ENCODE measurements at places on chromosomes 2 and 18.

GRCh38 chr2:200259577-200259957, 46.9 kb upstream of the SPATS2L start:
- DNase-seq, result no peak

DNA sequence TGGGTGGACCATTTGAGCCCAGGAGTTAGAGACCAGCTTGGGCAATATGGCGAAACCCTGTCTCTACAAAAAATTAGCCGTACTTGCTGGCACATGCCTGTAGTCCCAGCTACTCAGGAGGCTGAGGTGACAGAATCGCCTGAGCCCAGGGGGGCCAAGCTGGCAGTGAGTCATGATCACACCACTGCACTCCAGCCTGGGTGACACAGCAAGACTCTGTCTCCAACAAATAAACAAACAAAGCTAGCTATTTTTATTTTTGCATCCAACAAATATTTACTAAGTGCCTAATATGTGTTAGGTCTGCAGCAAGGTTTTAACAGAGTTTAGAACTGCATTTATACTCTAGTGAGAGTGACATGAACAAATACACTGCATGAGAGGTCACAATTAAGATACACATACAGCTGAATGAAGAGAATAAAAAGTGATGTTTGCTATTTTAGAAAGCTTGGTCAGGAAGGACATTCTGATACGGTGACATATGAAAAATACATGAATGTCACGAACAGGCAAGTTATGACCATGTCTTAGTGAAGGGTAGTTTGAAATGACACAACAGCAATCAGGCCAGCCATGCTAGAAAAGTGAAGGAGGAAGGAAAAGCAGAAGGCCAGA, 83.2 kb upstream of the FRZB start:
- DNase-seq, result no peak

DNA sequence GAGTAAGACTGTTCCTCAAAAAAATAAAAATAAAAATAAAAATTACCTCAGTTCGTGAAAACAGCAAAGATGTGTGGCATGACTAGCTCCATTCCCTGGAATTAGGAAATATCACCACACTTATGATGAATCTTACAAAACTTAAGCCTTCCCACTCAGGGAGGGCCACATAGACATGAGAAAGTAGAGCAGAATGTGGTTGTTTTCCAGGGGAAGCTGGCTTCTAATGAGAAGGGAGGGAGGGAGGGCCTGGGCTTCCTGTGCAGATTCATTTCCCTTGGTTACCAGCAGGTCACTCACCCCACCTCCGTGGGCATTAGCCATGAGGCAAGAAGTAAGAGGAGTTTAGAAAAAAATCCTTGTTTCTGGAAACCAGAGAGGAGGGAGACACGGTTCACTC, 95.9 kb upstream of the RMDN2 start:
- no peak for DNase-seq

DNA sequence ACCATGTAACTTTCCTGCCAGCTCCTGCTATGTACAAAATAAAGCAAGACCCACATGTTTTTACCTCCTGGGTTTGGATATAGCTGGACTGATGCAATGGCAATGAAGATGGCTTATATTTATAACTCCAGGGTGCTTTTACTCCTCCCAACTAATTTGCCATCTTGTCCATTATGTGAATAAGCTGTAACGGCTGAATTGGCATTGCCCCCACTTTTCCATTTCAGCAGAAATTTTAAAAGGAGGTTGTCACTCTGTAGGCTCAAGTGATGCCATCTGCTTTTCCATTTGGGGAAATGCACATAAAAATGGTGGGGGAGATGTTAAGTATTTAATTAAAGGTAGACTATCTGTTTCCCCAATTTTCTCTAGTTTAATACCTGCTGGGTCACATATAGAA, 345.5 kb downstream of the ERBB4 start:
- DNase-seq, result no peak

- DNase-seq, result no peak
Measured at GRCh38 chr2:127582863-127583861, 47.7 kb downstream of the MYO7B start.

GRCh38 chr2:176653479-176654443, 384.5 kb downstream of the MTX2 start:
- DNase-seq, result no peak

DNA sequence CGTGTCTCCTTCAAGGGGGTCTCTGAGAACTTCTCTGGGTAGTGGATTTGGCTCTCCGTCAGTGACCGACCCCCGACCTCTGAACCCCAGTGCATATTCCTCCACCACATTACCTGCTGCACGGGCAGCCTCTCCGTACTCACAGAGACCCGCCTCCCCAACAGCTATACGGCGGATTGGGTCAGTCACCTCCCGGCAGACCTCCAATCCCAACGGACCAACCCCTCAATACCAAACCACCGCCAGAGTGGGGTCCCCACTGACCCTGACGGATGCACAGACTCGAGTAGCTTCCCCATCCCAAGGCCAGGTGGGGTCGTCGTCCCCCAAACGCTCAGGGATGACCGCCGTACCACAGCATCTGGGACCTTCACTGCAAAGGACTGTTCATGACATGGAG, 168.2 kb downstream of the PKP4 start:
- no peak for DNase-seq

DNA sequence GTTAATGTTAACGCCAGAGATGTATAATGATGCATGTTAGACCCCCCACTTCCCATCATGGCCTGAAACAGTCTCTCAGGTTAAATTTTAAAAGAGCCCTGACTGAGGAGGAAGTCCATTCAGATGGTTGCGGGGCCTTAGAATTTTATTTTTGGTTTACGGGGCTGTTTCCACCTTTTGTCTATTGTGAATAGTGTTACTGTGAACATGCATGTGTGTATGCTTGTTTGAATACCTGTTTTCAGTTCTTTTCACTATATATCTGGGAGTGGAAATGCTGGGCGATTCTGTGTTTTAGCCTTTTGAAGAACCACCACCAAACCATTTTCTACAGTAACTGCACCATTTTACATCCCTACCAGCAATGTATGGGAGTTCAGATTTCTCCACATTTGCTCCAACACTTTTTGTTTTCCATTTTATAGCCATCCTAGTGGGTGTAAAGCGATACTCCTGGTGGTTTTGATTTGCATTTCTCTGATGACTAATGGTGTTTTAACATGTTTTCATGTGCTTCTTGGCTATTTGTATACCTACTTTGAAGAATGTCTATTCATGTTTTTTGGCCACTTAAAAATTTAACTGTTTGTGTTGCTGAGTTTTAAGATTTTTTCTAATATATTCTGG, 133.0 kb downstream of the MYO3B start:
- no peak for DNase-seq

DNA sequence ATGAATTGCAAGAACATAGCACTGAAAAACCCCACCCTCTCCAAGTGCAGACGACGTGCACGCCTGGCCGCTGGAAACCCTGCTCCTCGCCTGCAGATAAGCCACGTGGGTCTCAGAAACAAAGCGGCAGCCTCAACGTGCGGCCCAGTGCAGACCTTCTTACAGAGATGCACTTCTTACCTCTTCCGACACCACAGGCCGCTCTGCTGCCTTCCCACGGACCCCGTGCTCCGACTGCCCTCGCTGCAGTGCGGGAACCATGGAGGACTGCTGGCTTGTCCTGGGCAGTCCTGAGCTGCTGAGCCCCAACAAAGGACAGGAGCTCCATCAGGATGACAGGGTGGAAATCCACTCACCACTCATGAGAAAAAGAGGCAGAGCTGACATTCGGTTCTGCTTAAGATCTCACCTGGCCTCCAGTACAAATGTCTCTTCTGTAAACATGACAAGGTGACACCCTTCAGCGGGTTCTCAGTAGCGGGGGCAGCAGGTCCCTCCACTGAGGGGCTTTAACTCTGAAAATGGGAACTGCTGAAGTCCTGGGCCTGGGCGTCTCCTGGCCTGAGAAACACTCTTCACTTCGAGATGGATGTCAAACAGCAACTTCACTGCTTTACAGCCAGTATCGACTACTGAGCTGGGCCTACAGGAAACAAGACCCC, 6.2 kb downstream of the COPS9 start:
- DNase-seq, result no peak

- no peak for DNase-seq
Measured at GRCh38 chr18:63229971-63230370, 89.6 kb downstream of the BCL2 start.

GRCh38 chr2:232854082-232854481, 16.0 kb upstream of the SNORC start:
- no peak for DNase-seq

- DNase-seq, result no peak
Measured at GRCh38 chr2:15893689-15894480, 46.5 kb upstream of the MYCN start.

GRCh38 chr2:233964581-233964980, 47.4 kb downstream of the TRPM8 start:
- DNase-seq, result no peak

GRCh38 chr2:148167855-148168254, 147.0 kb downstream of the MBD5 start:
- DNase-seq, result no peak

- no peak for DNase-seq
Measured at GRCh38 chr2:19371996-19372582, 13.7 kb upstream of the OSR1 start.

GRCh38 chr2:212669761-212670160, 131.2 kb upstream of the ERBB4 start:
- no peak for DNase-seq

- DNase-seq, result no peak
Measured at GRCh38 chr2:152485954-152486736, 151.2 kb downstream of the FMNL2 start.

GRCh38 chr2:39547811-39548719, 111.0 kb upstream of the MAP4K3 start:
- DNase-seq, result no peak

Data from cortex of kidney (tissue), 1 donor.